ENCODE measurements at places on chromosomes 7 and 10.

DNA sequence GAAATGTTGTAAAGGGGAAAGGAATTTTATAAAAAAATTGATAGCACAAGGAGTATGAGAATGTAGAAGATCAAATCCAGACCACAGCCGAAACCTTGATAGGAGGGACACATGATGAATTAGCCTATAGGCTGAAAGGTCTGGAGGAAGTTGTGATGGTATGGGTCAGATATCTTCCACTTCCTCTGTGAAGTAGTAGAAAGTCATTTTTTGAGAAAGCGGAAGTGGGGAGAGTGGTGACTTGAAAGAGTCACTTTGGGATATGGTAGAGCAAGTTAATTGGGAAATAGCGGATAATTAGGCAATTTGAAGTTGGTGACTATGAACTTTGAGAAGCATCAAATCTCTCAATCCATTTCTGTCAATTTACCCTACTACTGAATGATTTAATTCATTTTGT, 99.4 kb downstream of the GRM8 start:
- no peak for DNase-seq

GRCh38 chr10:32538256-32538655, 92.3 kb downstream of the CCDC7 start:
- DNase-seq = no peak

DNA sequence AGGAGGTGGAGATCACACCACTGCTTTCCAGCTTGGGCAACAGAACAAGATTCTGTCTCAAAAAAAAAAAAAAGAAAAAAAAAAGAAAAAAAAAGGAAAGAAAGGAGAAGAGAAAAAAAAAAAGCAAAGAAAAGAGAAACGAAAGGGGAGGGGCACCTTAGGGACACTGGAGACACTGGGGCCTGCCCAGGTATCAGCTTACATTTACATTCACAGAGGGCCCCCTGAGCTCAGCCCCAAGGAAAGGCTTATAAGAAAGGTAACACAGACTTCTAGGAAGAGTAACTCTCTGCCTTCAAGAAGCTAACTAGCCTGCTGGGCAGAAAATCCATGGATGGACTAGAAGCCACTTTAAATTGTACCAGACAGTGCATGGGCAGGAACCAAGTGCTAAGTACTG, 108.8 kb downstream of the NPY start:
- peak; percentile 68 for DNase-seq

DNA sequence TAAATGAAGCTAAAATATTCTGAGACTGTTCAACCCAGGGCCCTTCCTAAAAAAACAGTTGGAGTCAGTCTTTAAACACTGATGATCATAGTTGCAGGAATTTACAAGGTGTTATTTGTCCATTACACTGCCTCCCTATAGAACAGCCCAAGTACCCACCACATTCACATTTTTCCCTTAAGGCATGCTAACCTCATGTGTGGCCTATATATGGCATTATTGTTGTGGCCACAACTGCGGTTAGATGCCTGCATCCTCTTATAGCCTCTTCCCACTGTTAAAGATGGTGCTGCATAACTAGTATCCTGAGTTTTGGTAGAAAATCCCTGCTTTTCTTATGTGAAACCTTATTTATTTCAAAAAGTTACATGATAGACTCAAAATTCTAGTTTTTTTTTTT, 287.9 kb upstream of the SEMA3A start:
- no peak for DNase-seq

DNA sequence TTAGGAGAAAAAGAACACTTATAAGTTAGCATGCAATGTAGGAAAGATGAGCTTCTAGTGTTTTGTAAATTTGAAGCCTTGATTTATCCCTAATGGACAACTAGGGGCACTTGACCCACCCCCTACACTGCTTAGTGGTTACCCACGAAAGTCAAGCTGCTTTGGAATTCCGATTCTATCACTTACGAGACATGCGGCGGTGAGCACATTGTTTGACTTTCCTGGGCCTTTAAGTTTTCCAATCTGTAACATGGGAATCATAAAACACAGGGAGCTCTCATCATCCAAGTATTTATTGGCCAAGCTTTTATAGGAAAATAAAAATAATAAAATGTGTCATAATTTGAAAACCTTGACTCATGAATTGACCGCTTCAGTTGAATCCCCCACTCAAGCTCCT, 78.7 kb upstream of the PDK4 start:
- DNase-seq = peak; percentile 26

- no peak for DNase-seq
These were observed 79.2 kb upstream of the PPP1R3C start for GRCh38 chr10:91711885-91712680.

- no peak for DNase-seq
These were observed 27.1 kb downstream of the MDH2 start for GRCh38 chr7:76074972-76075370.

- no peak for DNase-seq
These were observed 17.7 kb downstream of the CHST3 start for GRCh38 chr10:71981876-71982230.

- no peak for DNase-seq
These were observed 164.0 kb downstream of the FANK1 start for GRCh38 chr10:126060261-126060931.

DNA sequence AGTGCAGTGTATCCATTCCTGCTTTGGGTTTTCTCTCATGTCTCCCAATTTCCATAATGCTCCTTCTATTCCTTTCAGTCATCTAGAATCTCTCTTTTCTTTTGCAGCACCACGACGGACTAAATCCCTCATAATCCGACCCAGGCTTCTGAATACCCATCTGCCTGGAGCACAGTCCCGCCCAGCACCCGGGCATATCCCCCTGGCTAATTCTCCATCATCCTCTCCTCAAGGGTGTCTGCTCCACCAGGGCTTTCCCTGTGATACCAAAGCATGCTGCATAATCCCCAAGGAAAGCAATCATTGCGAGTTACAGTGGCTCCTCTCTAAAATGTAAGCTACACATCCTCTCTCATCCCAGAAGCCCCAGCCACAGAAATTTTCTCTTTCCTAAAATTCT, 321.9 kb downstream of the CCDC3 start:
- DNase-seq = no peak

DNA sequence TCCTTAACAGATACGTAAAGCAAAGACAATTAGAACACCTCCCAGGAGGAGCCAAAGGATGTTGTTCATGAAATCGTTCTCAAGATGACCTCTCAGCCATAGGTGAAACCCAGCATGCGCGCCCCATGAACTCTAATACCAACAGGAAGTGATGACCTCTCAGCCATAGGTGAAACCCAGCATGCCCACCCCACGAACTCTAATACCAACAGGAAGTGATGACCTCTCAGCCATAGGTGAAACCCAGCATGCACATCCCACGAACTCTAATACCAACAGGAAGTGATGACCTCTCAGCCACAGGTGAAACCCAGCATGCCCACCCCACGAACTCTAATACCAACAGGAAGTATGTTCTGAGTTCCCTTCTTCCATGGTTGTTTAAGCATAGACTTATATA, 205.2 kb upstream of the ADARB2 start:
- no peak for DNase-seq

DNA sequence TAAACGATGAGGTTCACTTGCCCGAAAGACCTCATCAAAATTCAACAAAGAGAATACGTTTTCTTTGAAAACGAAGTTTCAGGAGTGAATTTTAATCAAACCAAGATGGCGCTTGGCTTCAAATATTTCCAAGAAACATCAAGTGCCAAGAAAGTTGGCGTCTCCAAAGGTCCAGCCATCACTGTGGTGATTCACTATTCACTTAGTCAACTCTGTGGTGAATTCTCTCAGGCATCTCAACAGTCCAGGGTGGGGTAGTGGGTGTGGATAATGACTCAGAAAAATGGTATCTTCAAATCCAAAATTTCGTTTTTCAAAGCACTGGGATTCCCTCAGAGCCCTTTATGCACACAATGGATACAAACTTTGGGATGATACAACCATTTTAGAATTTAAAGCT, 133.1 kb downstream of the SVIL start:
- no peak for DNase-seq

GRCh38 chr7:43456200-43456599, 126.7 kb upstream of the STK17A start:
- DNase-seq = peak; percentile 43

GRCh38 chr10:73814276-73814895, 3.0 kb upstream of the NDST2 start:
- no peak for DNase-seq

DNA sequence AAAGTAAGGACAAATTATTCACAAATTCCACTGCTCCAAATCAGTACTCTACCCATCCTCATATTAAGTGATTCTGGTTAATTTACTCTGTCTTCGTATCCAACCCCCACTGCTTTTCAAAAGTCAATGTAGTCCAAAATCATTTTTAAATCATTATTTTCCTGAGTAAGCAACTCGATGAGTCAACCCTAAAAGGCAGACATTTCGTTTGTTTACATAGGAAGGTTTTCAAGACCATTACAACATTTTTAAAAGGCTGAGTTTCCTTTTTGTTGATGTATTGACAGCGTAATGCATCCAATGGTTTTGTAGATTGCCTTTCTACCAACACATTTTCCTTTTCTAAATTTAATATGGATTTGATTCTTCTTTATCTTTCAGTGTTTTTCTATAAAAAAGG, 523.0 kb upstream of the ANKRD30A start:
- no peak for DNase-seq

DNA sequence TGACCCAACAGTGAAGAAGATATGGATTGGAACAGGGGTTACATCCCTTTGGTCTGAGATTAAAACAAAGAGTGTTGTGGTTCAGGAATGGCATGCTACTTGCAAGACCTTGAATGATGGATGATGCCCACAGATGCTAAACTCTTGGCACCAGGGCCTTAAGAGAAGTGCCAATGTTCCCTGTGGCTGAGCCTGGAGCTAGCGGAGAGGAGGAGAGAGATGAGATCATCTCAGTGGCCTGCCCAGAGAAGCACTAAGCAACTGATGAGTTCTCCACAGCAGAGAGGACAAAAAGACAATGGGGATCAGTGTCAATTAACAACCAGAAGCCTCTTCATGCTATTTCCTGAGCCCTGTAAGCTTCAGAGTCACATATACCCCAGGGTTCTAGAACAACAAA, 97.8 kb downstream of the ELAPOR2 start:
- no peak for DNase-seq

GRCh38 chr7:104074529-104074928, 85.1 kb upstream of the RELN start:
- no peak for DNase-seq

DNA sequence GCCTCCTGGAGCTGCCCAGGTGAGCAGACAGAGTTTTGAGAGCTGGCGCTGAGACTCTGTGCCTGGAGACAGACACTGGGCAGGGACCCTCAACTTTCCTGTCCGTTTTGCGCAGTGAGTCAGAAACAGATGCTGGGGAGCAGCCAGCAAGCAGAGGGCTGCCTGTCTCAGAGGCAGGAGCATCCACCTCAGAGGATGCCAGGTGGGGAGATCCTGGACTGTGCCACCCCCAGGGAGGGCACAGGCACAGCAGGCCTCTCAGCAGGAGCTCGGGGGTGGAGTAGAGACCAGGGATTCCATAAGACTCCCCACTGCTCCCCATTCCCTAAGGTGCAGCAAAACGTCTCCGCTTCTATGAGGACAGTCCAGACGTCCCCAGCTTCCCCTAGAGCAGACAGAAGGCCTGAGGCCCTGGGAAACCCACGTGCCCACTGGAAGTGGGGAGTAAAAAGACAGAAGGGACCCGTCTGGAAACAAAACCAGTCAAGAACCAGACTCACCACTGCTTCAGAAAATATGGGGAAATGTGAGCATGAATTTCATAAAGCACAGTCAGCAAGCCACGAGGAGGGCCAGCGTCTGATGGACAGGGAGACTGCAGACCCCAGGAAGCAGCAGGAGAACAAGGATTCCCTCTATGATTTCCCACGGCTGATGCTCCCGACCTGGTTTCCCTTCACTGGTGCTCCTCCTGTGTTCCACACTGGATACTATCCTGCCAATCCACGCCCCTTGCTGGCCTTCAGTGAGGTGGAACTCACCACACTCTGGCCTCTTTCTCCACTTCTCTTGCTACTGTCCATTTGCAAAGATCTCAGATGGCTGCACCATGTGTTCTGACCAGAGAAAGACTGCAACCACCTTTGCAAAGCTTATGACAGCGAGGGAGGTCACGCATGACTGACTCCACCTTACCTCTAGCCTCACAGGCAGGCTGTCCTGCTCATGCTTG, 151.3 kb upstream of the FAM20C start:
- no peak for DNase-seq

DNA sequence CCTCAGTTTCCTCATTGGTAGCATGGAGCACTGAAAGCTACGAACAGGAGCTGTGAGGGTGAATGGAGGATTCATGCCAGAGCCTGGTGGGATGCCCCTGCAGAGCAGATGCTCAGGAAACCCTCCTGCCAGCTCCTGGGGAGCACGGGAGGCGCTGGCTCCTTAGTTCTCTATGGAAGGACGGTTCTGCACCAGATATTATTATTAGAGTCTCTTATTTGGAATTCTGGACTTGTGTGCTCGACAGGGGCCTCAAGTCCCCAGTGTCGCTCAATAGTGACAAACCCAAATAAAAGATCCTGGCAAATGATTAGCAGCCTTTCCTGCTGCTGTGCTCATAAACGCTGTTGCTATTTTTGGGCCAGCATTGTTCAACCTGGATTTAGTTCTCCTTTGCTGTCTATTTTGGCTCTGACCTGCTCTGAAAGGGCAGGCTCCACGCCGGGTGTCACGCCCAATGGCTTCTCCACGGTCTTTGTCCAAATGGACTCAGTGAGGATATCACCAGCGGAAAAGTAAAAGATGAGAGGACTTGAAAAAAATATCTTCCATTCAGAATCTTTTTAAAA, 23.0 kb upstream of the KLF6 start:
- DNase-seq = no peak

- DNase-seq = no peak
These were observed 98.5 kb downstream of the CARD11 start for GRCh38 chr7:2945171-2945570.

Data from GM23338 (cell line).